Endothelial cell (in vitro differentiated cells): ENCODE measurements at places on chromosomes 6 and 20.
A peak's percentile ranks its signal among the peaks of the same experiment; 100 is the strongest.

DNA sequence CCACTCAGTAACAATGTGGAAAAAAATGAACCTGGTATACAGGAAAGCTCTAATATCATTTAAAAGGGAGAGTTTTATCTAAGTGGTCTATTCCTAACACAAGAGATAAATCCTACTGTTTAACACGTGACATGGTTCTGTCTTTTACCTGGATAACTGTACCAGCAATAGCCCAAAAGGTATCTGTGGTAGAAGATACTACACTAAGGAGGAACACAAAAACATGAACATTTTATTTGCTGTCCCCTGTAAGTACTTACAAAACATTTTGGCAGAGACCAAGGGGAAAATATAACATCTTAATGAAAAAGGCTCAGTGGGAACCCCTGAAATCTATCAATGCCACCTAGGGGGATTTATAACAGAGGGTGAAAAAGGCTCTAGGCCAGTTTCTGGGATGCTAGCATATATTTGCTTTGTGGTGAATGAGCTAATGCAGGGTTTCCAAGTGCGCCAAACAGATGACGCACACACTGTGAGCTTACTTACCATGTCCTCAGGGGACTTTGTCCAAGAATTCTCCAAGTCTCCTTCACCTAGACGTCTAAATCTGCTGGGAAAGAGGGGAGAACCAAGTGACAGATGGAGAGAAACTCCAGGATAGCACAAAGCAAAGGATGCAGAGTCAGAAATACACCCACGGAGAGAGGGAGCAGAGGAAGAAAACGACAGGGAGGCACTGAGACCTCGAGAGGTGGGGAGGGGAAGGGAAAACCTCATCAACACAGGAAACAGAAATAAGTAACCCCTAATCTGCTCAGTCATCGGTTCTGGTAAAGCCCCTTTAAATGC is 147.9 kb upstream of the PRND start:
- DNase-seq, result no peak

DNA sequence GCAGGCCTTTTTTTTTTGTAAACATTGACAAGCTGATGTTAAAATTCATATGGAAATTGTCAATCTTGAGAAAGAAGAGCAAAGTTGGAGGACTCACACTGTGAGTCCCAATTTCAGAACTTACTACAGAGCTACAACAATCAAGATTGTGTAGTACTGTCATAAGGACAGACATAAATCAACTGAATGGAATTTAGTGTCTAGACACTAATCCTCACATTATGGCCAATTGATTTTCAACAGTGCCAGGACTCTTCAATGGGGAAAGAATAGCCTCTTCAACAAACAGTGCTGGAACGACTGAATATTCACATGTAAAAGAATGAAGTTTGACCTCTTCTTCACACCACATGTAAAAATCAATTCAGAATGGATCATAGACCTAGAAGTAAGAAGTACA is 60.8 kb downstream of the TGM2 start:
- DNase-seq, result no peak

DNA sequence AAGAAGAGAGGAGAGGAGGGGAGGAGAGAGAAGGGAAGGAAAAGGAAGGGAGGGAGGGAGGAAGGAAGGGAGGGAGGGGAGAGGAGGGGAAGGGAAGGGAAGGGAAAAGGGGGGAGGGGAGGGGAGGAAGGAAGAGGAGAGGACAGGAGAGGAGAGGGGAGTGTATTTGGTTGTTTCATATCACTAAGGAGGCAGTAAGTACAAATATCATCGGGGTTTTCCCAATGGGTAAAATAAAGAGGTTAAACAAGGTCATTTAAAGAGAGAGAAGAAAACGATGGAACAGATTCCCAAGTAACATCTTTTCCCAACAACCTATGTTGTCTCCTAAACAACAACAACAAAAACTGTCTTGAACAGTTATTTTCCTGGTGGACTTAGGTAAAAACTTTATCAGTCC is 43.6 kb downstream of the MBOAT1 start:
- no peak for DNase-seq

DNA sequence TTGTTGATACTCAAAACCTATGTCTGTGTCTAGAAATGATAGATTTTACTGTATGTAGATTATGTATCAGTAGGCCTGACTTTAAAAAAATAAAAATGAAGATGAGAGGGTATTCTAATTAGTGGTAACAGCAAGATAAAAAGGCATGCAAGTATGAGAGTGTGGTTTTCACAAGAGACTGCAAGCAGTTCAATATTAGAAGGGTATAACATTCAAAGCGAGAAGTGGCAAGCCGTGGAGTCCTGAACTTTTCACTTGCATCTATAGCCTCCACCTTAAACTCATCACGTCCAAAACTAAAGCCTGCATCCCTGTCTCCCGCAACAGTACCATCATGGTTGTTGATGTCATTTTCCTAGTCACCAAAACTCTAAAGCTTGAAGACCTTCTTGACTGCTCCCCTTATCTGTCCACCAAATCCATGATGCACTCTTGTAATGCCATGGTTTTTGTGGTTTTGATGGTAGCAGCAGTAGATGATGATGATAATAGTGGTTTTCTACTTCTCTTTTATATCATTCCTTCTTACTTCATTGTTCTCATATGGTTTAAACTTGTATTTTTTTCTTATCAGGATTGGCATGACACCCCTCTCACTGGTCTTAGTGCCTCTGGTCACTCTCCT is 9.2 kb upstream of the CGA start:
- no peak for DNase-seq

GRCh38 chr6:168238159-168238909 is 81.2 kb downstream of the DACT2 start:
- DNase-seq, result no peak

DNA sequence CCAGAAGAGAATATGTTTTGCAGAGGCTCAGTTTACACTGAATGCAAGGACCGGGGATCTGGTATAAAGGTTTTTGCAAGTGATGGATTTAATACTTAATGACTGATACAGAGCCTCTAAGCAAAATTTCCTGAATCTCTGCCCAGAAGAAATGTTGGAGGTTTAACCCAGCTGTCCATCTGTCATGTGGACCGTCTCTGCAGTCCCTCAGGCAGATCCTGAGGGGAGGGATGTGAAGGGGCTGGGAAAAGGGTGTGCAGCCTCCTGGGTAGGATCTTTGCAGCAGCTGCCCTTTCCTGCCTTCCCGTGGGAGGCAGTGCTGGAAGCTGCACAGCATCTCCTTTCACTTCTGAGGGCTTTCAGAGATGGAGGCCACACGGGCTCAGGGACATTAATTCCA is 207.0 kb downstream of the SLC24A3 start:
- no peak for DNase-seq

- no peak for DNase-seq
Measured at GRCh38 chr20:17624551-17625245, 54.8 kb downstream of the DSTN start.

DNA sequence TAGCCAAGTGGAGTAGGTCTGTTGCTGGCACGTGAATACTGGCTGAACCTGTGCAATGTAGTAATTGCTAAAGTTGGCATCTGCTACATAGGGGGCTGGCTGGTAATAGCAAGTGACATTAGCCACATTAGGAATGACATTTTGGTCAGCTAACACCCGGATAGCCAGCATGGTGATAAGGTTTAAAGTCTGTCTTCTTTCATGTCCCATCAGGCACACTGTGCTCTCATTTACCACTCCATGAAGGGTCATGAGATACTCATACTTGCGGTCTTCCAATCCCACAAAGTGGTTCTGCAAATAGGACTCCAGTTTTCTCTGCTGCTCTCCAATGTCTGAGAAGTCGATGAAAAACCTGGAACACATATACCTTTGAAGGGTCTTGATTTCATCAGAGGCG is 2.8 kb downstream of the TENT5A start:
- no peak for DNase-seq

- peak; percentile 54 for DNase-seq
Measured at GRCh38 chr6:7051780-7052442, 55.9 kb upstream of the RREB1 start.

- no peak for DNase-seq
Measured at GRCh38 chr6:33577106-33577535, 3.0 kb downstream of the BAK1 start.

DNA sequence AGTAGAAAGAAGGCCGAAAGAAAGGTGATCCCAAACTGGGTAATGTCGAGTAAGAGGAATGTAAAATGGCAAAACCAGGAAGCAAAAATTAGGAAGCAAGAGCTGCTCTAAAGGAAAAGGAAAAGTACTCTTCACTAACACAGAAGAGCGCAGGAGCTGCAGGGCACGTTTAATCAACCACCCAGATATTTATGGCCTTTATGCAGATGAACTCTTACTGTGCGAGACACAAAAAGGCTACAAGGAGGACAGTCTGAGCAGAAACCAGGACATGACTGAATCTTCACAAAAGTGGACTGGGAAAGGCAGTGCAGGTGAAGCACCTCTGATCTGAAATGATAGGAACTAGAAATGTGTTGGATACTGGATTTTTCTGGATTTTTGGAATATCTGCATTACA is 15.2 kb upstream of the PRR18 start:
- no peak for DNase-seq
